GM18507 (cell line): ENCODE measurements at places on chromosomes 1 and 21.

DNA sequence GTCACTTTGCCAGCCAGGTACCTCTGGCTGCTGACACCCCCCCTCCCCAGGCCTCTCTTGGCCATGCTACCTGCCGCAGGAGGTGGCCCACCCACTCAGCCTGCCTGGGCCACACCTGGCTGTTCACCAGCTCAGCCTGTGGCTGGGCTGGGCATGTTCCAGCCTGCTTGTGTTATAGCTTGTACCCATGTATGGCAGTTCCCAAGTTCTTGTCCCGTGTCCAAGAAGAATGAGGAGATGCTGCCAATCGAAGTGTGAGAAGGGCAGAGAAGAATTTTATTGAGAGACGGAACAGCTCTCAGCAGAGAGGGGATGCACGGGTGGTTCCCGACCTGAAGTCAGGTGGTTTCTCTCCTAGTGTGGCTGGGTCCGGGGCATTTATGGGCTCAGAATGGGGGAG lies 3.9 kb upstream of the MMEL1 start:
- no peak for DNase-seq

GRCh38 chr1:230084408-230085177 lies 17.6 kb downstream of the GALNT2 start:
- DNase-seq: no peak

- DNase-seq: no peak
Measured at GRCh38 chr1:7040969-7041695, 255.9 kb downstream of the CAMTA1 start.

- no peak for DNase-seq
Measured at GRCh38 chr1:244211559-244211944, 160.5 kb downstream of the ZBTB18 start.

- DNase-seq: no peak
Measured at GRCh38 chr21:22650226-22650625, 1652.0 kb downstream of the NCAM2 start.

GRCh38 chr1:225700164-225700821 lies 47.4 kb upstream of the ENAH start:
- DNase-seq: no peak

- no peak for DNase-seq
Measured at GRCh38 chr1:151013518-151013917, 5.3 kb downstream of the PRUNE1 start.

GRCh38 chr21:39800311-39800710 lies 55.3 kb downstream of the IGSF5 start:
- DNase-seq: no peak

- DNase-seq: no peak
Measured at GRCh38 chr1:94039871-94040569, 80.9 kb downstream of the ABCA4 start.

- DNase-seq: no peak
Measured at GRCh38 chr1:227245613-227246320, 72.5 kb downstream of the CDC42BPA start.

- no peak for DNase-seq
Measured at GRCh38 chr1:234093741-234094140, 189.3 kb downstream of the SLC35F3 start.

GRCh38 chr1:46477153-46477929 lies 12.3 kb upstream of the DMBX1 start:
- peak; percentile 73 for DNase-seq

- no peak for DNase-seq
Measured at GRCh38 chr1:71028981-71029380, 18.6 kb downstream of the PTGER3 start.

DNA sequence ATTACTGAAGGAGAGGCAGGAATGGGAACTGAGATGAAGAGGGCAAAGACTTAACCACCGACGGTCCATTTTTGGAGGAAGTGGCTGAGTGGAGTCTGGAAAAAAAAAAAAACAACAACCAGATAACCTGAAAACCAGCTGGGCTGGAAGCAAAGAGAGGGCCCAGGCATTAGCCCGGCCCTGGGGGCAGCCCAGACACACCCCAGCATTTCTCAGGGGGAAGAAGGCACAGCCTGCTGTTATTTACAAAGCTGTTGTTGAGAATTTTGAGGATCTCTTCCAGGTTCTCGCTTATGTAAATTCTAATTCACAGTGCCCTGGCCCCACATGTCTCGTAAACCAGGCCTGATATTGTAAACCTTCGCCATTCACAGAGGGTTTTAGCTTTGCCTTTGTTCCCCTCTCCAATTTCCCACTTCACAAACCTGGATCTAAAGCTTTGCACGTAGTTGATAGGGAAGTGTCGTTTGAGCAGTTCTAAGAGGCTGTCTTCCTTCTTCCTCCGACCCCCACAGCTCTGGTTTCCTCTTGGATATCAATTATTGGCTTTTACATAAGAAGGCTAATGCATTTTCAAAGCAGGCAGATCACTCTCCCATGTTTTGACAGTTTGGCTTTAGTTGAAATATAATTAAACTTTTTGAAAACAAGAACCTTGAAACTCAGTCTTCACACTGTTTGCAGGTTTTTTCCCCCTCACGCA lies 161.8 kb upstream of the IRF2BP2 start:
- DNase-seq: no peak

DNA sequence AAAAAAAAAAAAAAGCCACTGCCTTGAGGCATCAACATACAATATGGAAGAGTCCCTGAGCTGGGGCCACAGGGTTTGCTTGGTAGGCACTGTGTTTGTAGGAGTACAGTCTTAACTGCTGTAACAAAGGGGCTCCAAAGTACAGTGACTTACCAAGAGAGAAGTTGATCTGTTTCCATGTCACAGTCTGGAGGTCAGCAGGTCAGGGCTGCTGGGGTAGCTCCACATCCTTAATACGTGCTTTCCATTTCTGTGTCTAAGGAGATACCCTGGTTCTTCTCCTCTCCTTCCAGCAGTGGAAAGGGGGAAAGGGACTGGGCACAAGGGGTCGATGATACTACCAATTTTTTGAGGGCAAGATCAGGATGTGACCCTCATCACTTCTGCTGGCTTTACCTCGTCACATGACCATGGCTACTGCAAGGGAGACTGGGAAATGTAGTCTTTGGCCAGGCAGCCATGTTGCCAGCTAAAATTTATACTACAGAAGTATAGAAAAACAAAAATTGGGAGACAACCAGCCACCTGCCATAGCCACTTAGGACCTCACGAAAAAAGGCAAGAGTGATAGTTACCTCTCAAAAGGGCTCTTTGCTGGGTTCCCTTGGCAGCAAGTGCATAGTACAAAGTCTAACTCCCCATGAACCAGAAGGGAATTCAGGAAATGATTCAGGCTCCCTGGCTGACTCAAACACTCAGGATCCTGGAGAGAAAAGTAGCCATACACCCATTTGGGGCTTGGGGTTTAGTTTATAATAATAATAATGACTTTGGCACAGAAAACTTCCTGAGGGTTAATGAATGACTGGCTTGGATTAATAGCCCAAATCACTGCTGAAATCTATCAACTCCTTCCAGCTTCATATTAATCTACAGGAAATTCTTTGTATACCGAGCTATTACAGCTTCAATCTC lies 52.7 kb upstream of the ATP5PO start:
- no peak for DNase-seq

- no peak for DNase-seq
Measured at GRCh38 chr1:235047331-235047871, 81.2 kb downstream of the TOMM20 start.

DNA sequence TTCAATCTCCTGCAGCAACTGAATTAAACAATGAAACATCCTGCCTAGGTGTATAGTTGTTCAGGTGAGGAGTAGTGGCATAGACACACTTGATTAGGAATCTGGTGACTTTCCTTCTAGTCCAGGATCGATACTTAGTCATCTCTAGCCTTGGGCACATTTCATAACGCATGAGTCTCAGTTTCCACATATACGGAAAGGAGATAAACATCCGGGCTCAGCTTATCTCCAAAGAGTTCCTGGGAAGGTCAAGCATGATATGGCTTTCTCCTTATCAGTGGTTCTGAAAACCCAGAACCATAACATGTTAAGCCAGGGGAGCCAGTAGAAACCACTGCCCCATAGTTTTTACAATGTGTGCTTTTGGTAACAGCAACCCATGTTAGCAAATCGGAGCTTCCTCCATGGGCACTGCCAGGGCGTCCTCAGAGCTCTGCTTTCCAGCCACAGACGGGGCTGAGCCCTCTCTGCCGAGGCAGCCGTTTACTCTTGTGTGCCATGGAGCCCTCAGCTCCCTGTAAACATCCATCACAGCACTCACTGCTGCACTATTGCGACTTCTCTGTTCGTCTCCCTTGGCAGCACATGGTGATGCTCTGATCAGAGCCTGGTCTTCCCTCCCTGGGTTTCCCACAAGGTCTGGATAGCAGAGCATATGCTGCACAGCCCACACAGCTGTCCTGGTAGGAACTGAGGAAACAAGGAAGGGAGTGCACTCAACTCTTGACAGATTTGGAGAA lies 34.6 kb downstream of the RUNX1 start:
- no peak for DNase-seq

DNA sequence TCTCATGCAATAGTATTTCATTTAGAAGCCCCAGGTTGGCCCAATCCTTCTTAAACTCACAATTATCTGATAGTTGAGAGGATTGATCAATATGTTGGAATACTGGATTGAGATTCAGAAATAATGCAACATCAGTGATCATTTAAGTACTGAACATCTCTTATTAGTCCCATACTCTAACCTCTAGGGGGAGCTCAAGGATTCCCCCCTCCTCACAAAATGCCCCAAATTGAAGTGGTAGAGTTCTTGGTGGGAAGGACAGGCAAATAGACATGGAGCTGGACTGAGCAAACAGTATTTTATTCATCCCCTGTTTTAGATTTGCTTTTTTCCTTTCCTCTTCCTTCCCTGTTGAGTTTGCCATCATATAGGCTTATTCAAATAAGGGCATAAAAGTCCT lies 62.8 kb downstream of the NGF start:
- DNase-seq: no peak

- DNase-seq: no peak
Measured at GRCh38 chr1:162538815-162539431, 22.6 kb upstream of the UAP1 start.

GRCh38 chr21:20220586-20220985 lies 777.6 kb upstream of the NCAM2 start:
- DNase-seq: no peak

- DNase-seq: no peak
Measured at GRCh38 chr1:196557797-196558196, 50.4 kb downstream of the KCNT2 start.

- DNase-seq: no peak
Measured at GRCh38 chr1:32684167-32684811, 18.3 kb downstream of the SYNC start.

DNA sequence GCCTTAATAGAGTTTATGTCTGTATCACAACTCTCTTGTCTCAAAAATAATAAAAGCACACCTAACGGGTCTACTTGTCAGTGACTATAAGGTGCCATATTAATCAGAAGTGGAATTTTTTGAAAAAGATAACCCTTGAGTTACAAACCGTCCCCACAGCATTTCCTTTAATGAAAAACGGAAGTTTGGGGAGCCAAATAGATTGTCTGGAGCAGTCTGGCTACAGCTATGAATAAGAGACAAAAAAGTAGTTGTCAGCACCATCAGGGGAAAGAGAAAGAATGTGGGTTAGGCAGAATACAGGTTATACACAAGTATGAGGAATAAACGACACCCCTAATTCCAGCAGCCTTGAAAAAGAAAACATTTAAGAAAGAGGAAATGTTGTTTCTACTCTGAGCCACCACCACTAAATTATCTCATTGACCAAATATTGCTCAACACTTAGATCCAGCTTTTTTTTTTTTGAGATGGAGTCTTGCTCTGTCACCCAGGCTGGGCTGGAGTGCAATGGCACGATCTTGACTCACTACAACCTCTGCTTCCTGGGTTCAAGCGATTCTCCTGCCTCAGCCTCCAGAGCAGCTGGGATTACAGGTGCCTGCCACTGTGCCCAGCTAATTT lies 29.4 kb upstream of the USP24 start:
- no peak for DNase-seq

- DNase-seq: no peak
Measured at GRCh38 chr1:113557187-113557586, 166.9 kb downstream of the MAGI3 start.

- no peak for DNase-seq
Measured at GRCh38 chr1:204146309-204146708, 5.5 kb downstream of the ETNK2 start.

DNA sequence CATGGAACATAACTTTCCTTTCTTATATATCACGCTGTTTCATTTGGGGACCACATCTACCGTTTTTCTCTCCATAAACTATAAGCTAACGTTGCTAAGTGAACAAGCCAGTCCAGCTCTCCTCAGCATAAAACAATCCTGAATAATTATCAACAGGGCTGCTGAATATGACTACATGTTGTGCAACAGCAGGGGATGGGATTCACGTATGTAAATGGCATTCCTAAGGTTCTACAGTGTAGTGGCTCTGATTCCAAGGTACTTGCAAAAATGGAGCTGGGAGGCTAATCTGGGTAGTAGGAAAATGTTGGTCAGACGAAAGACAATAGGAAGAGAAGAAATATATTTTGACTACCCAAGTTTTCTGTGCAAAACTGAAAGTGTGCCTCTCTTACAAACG lies 262.8 kb downstream of the RWDD3 start:
- DNase-seq: no peak

- no peak for DNase-seq
Measured at GRCh38 chr21:15604413-15604812, 125.4 kb upstream of the USP25 start.

DNA sequence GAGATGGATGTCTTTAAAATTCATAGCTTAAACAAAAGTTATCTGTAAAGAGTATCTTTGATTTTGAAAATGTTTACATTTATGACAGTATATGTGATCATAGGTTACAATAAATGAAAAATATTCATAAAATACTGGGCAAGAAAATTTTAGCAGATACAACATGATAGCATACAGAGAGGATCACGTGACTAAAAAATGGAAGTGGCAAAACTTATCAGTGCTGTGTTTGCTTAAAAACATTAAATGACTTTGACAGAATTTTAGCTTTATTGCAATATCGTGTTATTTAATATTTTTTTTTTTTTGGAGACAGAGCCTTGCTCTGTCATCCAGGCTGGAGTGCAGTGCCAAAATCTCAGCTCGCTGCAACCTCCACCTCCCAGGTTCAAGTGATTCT lies 2294.1 kb downstream of the NCAM2 start:
- no peak for DNase-seq

DNA sequence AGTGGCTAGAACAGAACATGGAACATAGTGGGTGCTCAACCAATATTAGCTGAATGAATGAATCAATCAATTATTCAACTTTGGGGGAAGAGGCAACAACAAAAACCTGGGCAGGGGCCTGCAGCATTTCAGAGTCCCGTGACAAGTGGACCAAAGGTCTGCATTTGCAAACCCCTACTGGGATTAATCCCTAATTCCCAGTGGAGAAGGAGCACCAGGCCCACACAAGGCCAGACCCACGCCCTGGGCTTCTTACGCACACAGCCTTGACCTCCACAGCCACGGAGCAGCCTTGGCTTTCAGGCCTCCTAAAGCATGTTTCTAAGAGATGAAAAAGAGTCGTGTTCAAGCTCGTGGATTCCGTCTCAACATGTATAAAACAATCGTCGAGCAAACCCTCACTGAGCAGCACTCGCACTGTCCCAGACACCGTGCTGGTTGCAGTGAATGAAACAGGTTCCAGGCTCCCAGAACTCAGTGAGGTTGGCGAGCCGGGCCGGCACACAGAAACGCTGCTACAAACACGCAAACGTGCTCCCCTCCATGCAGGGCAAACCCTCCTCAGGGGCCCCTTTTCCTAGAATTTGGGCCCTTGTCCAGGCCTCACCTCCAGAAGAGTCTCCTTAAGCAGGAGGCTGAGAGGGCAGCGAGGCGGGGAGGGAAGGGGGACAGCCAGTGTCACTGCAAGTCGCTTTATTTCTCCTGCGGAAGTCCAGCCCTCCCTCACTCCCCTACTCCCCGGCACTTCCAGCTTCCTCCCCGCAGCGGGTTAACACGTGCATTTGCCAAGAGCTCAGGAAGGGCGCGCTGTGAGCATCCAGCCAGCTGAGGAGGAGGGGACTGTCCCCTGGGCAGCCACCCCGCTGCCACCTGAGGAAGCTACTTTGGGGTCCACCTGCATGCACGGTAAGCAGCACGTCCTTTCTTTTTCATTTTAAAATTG lies 556.4 kb downstream of the KIF26B start:
- no peak for DNase-seq
